ENCODE measurements at places on chromosomes 2 and 18. TPM values are rescaled to one million over a fixed set of nuclear protein-coding genes. Genes with fewer than 3 reads are reported as not detected.
A peak's percentile ranks its signal among the peaks of the same experiment; 100 is the strongest.

DNA sequence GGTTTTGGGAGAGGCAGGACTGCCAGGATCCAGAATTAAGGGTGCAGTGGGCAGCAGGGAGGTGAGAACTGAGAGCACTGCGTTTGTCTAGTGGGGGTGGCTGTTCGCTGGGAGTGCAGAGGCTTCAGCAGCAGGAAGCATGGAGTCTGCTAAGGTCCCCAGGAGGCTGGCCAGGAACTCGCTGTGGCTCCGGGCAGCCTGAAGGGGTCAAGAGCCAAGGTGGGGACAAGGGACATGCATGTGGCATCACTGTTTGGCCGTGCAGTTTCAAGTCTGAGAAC, 43.2 kb upstream of the SEMA4C start:
- DNase-seq = no peak

DNA sequence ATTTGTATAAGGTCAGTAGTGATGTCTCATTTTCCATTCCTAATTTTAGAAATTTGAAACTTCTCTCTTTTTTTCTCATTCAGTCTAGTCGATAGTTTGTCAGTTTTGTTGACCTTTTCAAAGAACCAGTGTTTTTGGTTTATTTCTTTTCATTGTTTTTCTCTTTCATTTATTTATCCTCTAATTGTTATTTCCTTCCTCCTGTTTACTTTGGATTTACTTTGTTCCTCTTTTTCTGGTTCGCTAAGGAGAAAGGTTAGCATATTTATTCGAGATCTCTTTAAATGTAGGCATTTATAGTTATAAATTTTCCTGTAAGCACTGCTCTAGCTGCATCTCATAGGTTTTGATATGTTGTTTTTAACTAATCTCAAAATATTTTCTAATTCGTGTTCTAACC, 65.1 kb upstream of the TXNDC2 start:
- no peak for DNase-seq

DNA sequence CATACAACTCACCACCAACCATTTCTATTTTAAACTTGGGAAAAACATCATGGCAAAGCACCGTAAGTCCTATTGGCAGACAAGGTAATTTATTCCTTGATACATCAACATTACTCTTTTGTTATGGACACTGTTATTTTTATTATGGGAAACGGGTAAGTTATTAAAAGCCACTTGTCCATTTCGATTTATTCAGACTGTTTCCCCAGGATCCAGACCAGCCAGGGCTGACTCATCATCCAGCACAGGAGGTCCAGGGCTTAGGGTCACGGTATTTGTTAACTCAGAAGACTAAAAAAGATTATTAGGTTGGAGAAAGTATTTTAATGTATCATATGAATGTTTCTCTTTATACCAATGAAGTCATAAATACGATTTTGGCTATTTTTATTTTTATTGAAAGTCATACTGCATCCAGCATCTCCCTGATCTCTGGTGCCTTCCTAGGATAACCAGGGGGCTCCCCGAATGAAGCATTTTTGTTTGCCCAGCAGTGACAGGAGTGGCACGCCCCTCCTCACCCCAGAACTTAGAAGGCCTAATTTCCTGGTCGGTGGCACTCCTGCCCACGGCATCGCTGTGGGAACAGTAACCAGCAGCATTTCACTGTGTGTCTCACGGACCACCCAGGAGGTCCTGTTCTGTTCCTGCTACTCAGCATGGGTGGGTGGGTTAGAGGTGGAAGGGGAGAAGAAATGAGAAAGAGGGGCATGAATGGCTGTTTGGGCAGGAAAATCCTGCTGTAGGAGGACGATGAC, 446.1 kb downstream of the EIPR1 start:
- DNase-seq = no peak

- no peak for DNase-seq
Observed at GRCh38 chr2:235044501-235045271, 92.9 kb downstream of the SH3BP4 start.

DNA sequence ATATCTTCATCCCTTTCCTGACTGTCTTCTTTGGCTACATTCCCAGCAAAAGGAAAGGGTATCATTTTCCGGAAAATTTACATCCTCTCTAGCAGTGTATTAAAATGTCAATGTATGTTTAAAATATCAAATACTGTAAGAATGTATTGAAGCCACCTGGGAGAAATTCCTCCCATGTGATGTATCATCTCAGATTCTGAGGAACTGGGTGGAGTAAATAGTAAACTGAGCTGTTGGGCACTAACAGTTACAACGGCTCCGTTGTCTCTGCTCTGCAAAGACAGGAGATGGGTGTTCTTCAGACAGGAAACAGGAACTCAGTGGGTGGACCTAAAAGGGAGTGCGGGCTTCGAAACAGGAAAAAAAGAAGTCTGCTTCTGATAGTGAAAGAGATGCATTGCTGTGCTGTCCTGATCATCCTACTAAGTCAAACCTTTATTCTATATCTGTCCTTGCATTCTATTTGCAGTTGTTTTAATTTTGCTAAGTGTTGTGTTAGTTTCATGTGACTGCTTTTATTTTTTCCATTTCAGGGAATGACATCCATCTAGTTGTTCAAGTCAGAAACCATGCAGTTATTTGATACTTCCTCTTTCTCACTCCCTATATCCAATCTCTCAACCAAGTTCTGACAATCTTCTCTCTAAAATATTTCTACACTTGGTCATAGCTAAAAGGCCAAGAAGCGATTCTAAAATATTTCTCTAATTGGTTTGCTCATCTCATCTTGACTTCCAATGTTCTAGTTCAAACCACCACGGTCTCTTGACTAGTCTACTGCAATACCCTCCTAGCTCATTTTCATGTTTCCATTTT, 19.4 kb downstream of the DOK1 start:
- DNase-seq = peak; percentile 40

DNA sequence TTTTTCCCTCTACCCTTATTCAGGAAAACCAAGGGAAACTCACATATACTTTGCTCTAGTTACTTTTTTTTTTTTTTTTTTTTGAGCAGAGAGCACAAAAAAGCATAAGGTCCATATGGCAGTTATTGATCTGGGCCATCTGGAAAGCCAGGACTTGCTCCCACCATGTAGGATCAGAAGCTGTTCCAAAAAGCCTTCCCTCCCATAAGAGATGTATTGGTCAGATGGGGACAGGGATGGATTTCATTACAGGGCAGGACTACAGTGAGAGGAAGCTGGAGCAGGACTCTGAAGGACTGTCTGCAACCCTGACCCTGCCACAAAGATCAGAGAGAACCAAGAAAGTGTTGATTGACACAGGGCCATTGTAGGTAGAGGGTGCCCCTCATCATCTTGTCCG, 57.3 kb downstream of the NRP2 start:
- no peak for DNase-seq

DNA sequence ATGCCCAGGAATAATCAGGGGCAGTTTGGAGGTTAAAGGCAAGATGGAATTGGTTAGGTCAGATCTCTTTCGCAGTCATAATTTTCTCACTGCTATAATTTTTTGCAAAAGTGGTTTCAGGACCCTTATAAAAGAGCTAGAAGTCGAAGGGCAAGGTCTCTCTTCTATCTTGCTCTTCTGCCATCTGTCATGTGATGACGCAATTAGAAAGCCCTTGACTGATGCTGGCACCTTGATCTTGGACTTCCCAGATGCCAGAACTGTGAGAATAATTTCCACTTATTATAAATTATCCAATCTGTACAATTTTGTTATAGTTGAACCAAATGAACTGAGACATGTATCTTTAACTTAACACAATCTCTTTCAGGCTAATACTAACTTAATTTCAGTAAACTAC, 6.3 kb upstream of the RALBP1 start:
- DNase-seq = no peak

- no peak for DNase-seq
Observed at GRCh38 chr2:2502201-2502549, 171.1 kb upstream of the MYT1L start.

- no peak for DNase-seq
Observed at GRCh38 chr2:53575721-53576124, 191.9 kb upstream of the CHAC2 start.

DNA sequence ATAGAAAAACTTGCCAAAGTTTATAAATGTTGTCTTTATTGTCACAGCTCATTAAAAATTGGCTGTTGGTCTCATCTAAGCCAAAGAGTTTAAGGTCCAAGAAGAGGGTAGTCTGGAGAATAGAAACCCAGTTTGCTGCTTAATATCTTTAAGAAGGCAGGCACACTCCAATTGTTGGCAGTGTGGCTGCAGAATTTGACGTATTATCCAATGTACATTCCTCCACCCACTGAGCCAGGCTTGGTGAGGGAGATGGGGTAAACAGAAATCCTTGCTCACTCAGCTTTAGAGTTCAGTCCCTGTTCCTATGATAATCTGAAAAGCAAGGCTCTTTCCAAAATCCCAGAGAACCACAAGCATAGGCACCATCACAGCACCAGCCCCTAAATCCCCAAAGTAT, 10.7 kb upstream of the ADD2 start:
- peak; percentile 63 for DNase-seq

DNA sequence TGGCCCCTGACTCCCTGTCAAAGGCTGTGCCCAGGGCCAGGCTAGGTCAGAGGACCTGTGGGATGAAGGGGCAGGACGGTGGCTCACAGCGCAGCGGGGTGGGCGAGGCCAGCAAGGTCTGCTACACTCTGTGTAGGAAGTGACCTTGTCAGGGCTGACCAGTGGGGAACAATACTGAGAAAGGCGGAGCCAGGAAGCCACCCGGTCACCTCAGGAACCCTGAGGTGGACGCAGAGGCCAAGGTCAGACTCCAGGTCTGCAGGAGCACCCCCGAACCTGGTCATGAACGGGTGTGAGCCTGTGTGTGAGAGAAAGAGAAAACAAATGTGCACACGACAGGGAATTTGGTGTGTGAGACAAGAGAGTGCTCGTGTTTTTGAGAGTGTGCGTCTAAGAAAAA, 72.3 kb downstream of the SMAD7 start:
- no peak for DNase-seq

Gene FAM210A
- 26.2 TPM for total RNA-seq

Gene TMEM178A
- 3.9 TPM for total RNA-seq

Gene SCN1A
- total RNA-seq = 11.1 TPM

Gene COL6A3
- total RNA-seq = 1,957 TPM

Gene CTIF
- total RNA-seq = 39.7 TPM

Gene TEX51
- total RNA-seq = not detected

Gene CDK5R2
- total RNA-seq = not detected

Gene LIMS3
- not detected for total RNA-seq

Gene SULT1C4
- 17.1 TPM for total RNA-seq

Gene STAT4
- 3.9 TPM for total RNA-seq

Gene TMEM185B
- 16.4 TPM for total RNA-seq

Gene CYP26B1
- total RNA-seq = 0.48 TPM

Measured in umbilical cord (tissue), 2 donors.